Fibroblast of the aortic adventitia (primary cell): ENCODE measurements at places on chromosomes 2 and 18.
A peak's percentile ranks its signal among the peaks of the same experiment; 100 is the strongest.

DNA sequence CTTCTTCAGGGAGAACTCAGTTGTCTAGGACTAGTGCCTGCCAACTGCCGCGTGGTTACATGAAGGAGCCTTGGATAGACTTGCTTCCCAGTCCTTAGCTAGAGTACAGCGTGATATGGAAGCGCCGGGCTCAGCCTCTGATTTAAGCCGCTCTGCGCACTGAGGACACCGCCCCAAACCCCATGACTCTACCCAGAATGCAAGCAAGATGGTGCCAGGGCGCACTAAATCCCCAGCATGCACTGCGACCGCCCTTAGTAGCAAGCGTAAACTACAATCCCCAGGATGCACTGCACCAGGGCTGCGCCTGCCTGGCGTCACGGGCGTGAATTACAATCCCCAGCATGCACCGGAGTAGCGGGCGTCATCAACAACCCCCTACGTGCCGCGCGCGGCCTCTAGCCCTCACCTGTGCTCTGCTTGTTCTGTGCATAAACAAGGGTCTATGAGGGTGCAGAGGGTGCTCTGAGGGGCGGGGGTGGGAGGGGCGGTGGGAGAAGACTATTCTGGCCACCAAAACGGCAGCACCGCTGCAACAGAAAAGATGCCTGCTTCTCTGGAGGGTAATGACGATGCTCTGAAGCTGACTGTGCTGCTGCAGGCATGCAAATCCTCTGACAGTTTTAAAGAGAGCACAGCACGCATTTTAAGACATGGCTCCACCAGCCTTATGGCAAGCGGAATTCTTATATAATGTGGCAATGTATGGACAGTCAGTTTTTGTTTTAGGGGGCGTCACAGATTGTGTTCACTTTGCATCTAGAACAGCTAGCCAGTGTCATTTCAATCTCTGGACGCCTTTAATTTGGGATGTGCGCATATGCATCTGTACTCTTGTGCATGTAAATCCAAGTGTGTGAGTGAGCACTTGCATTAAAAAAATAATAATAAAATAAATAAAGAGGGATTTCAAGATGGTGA lies 282.5 kb upstream of the MYT1L start:
- DNase-seq = peak; percentile 32

DNA sequence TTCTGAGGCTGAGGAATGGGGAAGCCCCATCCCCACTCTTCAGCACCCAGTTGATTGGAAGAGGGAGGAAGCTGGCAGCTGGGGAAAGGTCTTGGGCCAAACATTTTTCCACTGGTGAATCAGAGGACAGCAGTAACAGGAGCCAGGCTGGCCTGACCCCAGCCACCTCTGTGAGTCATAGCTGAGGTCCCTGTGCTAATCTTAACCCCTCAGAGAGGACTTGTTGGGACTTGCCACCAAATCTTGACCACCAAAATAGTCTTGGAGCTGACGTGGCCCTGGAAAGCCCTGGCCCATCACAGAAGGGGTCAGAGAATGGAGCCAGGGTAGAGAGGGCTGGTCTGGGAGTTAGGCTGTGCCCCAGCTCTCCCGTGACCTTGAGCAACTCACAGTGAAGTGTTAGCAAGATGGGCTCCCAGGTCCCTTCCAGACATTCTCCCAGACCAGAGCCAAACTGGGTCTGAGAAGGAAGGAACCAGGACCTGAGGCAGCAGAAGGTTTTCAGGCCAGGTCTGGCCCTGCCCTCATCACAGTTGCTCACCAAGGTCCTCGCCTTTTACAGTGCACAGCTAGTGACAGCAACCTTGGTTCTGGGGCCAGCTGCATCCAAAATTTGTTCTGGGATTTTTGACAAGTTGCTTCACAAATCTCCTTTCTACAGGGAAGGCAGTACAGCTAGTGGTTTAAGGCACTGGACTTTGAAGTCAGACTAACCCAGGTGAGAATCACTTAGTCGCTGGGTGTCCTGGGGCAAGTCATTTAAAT lies 266.6 kb downstream of the CYP26B1 start:
- peak; percentile 79 for DNase-seq

DNA sequence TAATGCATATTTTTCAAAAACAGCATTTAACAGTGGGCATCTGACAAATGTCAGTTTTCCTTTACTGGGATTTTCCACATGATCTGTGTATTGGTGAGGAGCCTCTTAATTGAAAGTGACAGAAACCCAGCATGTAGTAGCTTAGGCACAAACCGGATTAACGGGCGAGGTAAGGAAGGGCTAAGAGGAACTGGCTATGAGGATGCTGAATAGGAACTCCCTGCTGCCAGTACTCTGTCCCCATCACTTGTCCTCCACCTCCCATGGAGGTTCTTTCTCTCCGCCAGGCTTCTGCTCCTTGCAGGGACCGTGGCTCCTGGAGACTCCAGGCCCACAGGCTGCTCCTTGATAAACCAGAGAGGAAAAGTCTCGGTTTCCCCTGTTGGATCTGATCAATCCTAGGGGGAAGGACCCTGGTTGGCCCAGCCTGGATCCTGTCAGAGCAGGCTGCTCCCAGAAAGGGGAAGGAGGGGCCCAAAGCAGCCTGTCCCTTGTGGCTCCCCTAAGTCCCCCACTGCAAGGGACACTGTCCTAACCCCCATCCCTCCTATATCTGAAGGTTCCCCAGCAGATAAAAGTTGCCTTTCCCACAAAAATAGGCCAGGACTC lies 10.3 kb downstream of the TEX44 start:
- DNase-seq = no peak

DNA sequence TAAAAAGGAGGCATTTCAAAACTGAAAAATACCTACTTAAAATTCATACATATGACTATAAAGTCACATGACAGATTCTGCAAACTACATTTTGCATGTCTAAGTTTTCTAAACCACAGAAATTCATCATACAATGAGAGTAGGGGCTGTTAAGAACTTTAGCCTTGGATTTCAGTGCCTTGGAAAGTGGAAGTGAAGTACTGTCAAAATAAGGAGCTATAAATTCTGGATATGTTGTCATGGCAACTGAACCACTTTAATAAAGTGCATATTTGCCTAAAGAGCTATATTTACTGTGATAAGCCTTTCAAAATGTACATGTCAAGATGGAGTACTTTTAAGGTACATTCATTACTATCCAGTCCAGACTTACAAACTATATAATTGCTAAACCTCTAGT lies 227.1 kb downstream of the RAB3GAP1 start:
- DNase-seq = no peak

DNA sequence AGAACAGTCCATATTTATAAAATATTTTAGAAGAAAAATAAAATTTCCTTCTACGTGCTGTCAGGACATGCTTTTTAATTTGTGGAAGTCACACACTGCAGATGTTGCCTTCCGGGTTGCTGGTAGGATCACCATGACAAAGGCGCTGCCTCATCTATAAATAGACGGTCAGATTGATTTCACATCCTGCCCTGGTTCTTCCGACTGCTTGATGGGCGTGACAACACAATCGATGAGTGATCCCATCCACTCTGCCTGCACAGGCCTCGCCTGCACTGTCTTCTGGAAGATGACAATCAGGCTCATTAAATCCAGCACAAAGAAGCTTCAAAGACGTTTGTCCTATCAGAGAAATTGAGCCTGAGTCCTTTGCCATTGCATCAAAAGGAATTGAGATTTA lies 318.9 kb upstream of the TRIB2 start:
- DNase-seq = no peak

GRCh38 chr2:74373221-74373676 lies 6.9 kb downstream of the DCTN1 start:
- peak; percentile 70 for DNase-seq
